ENCODE measurements at places on chromosomes 13 and 19. TPM values are rescaled to one million over a fixed set of nuclear protein-coding genes. Genes with fewer than 3 reads are reported as not detected.

TMEM221 gene
- 2.1 TPM for total RNA-seq

NFKBIB gene
- total RNA-seq: 11.2 TPM

RAB3A gene
- total RNA-seq: 86.6 TPM

FEM1A gene
- 11.7 TPM for total RNA-seq

KLHL1 gene
- 21.0 TPM for total RNA-seq

Measured in spinal cord (tissue), 10 donors.